ENCODE measurements at places on chromosomes 1 and 21.

GRCh38 chr1:169494343-169494742 lies 8.6 kb upstream of the SLC19A2 start:
- no peak for DNase-seq

GRCh38 chr1:101241485-101242225 lies 4.8 kb downstream of the S1PR1 start:
- DNase-seq = no peak

DNA sequence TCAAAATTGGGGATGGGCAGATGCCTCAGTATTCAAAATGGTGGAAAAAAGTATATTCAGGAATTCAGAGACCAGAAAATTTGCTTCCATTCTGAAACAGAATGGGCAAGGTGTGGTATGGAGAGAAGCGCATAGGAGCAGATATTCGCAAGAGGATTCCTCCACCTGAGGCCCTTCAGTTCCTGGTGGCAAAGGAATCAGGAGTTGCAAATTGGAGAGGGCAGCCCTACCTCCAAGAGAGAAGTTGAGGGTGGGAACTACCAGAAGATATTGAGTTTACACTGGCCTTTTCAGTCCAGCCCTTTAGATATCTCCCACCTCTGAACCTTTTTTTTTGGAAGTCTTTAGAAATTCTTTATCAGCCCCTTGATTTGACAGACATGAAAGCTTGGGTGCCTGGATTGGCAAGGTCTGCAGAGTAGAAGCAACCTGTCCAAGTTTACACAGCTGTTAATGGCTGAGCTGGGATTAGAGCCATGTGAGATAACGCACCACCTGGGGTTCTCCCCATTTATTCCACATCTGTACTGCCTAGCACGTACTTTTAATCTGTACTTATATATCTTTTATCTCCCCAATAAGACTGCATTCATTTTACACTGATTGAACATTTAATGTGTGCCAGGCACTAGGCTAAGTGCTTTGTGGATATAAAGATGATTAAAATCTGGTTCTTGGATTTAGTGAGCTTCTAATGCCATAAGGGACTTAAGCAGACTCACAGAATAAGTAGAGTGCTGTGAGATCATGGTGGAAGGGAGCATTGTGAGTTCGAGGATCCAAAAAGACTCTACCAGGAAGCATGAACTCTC lies 99.5 kb downstream of the NGF start:
- DNase-seq = no peak

DNA sequence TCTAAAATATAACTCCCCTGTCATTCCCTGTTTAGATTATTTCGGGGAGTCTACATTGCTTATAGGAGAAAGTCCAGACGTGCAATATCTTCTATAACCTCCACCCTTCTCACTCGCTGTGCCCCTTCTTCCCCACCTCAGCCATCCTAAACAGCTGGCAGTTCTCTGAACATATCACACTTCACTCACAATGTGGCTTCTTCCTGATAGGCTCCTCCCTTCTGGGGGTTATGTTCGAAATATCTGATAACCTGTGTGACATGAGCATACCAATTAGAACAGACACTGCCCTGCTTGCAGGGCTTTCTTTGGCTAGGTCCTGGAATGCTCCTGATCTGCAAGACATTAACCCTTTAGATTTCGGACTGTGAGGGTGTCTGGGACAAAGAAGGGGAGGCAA lies 274.6 kb downstream of the NFIA start:
- DNase-seq = no peak

GRCh38 chr1:47407481-47407880 lies 8.6 kb upstream of the FOXE3 start:
- DNase-seq = no peak

DNA sequence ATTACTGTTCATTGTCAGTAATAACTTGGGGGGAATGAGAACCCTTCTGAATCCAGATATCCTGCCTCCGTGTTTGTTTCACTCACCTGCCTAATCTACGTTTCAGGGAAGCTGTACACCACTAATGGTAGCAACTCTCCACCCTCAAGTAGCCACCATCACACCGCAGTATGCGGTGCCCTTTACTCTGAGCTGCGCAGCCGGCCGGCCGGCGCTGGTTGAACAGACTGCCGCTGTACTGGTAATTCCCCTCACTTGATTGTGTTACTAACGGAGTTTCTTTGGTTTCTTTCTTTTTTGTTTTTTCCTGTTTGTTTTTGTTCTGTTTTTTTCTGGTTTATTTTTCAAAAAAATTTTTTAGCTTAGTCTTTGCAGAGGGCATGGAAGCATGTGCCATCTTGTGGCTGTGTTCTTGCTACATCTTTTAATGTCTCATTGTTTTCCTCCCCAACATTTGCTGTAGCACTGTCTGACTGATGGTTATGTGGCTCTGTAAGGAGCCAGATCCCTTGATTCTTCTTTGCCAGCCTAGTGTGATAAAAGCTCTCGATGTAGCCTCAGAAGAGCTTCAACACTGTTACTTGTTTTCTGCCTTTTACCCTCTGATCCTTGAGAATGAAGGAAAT lies 15.9 kb upstream of the OLFML3 start:
- DNase-seq = no peak

- no peak for DNase-seq
Observed at GRCh38 chr21:26783466-26784195, 61.6 kb downstream of the ADAMTS1 start.

DNA sequence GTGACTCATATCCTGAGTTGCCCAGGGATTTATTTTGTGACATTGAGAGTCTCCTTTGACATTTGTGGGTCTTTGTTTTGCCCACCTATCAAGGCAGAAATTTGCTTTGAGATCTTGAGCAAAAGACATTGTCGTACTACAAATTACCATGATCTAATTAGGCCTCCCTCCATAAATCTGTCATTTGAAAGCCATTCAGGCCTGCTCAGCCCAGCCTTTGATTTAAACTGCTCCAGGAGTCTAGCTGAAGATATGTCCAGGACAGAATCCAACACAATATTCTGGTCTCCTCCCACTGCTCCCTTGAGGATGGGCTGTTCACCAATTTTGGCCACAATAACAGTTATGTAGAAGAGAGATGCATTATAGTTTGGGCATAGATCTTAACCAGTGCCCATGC lies 86.7 kb downstream of the PROX1 start:
- DNase-seq = no peak

GRCh38 chr1:154750681-154751665 lies 119.1 kb downstream of the KCNN3 start:
- DNase-seq = no peak

DNA sequence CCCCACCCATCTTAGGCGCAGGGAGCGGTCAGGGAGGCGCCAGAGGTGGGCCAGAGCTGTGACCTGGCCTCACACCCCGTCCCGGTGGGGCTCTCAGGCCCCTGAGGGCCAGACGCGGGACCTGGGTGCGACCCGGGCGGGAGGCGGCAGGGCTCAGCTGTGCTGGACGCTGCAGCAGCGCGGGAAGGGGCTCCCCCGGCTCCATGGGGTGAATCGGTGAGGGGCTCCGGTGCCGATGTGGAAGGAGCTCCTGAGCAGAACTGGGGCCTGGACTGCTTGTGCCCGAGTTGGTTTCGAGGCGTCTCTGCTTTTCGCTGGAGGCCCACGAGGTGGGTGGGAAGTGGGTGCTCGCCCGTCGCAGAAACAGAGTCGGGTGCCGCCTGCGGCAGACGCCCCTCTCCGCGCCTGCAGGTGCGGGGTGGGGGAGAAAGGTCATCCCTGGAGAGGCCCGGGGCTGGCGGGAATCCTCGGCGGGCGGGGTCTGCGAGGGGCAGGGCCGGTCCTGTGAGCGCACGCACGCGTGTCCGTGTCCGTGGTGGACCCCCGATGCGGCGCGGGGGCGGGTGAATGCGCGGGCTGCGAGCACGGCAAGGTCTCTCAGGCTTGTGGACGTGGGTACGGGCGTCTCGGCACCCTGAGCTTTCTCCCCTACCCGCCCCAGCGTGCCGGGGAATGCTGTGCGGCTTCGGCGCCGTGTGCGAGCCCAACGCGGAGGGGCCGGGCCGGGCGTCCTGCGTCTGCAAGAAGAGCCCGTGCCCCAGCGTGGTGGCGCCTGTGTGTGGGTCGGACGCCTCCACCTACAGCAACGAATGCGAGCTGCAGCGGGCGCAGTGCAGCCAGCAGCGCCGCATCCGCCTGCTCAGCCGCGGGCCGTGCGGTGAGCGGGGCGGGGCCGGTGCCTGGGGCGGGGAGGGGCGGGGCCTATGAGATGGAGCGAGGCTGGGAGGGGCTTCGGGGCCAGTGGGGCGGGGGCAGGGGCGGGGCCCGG lies 20.4 kb downstream of the AGRN start:
- DNase-seq = peak; percentile 65

DNA sequence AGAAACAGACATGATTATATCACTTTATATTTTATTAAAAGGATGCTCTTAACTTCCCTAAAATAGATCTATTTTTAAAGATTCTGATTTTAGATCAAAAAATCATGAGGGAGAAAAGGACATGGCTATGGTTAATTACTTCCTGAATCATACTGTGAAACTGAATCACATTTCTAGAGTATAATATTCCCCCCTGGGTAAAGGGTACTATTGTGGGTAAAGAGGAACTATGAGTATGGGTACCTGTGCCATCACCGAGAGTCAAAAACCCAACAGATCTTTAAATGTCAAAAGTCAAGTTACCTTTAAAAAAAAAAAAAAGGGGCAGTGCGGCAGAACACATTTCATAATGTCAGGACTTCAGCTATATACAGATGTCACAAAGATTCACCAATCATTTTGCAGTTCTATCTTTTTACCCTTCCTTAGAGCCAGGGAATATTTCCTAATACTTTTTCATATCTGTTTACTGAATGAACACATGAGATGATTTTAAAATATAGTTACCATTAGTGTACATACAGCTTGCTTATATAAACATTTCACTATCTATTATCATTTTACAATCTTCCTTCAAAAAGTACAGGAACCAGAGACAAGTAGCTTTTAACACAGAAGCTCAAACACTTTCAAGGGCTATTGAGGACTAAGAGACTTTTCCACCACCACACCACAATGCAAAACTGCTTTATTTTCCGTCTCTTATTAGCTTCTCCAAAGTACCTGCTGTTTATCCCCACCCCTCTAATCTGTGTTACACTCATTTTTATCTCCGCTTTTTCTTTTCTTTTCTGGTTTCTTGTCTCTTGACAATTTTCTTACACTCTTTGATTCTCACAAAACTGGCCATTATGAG lies 45.0 kb downstream of the EVI5 start:
- no peak for DNase-seq

DNA sequence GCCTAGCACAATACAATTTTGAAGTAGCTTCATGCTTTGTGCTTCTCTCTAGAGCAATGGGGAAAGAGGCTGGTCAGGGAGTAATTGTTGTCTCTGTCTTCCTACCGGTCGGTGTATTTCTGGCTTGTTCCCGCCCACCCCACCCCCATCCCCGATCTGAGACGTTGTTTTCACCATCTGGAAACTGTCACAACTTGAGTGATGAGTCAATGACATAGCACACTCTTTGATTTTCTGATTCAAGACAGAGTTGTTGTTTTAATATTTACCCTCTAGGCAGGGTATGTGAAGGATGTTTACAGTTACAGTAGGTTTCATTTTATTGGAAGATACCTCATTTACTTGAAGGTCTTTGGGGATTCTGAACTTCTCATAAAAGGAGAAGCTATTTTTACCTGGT lies 7.0 kb downstream of the IL12RB2 start:
- DNase-seq = no peak

DNA sequence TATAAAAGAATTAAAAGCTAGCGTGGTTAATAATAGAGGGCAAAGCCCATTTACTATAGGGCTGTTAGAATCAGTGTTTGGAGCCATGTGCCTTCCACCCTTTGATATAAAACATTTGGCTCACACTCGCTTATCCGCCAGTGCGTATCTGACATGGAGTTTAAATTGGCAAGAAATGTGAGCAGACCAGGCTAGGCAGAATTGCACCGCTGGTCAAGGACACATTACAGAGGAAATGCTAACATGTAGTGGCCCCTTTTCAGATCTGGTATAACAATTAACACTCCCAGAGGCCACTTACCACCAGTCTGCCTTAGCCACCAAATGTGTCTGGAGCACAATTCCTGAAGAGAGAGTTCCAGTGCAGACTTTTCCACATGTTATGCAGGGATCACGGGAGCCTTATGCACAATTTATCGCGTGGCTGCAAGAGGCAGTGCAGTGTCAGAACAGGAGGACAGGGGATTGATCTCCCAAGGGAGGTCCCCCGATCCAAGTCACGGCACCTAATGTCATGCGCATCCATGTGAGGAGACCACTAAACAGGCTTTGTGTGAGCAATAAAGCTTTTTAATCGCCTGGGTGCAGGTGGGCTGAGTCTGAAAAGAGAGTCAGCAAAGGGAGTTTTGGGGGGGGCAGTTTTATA lies 14.0 kb downstream of the GSTM3 start:
- no peak for DNase-seq

DNA sequence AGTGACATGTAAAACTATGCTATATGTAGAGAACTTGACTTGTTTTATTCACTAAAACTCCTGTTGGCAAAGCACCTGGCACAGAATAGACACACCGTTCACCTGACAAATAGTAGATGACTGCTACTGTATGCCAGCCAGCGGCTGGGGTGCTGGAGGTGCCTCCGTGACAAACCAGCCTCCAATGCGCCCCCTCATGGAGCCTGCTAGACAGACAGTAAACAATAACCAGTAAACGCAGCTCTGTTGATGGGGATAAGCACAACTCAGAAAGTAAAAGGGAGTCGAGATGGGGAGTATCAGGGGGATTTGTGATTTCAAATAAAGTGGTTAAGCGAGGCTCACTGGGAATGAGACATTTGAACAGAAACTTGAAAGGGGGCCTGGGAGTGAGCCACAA lies 107.2 kb downstream of the PRDM2 start:
- DNase-seq = no peak

GRCh38 chr1:23369335-23370013 lies at the start of gene ZNF436:
Gene ZNF436, minus strand, starts transcription at chr1:23369836. Its CDS starts 1,831 bp downstream, at chr1:23368005.
- DNase-seq = no peak

DNA sequence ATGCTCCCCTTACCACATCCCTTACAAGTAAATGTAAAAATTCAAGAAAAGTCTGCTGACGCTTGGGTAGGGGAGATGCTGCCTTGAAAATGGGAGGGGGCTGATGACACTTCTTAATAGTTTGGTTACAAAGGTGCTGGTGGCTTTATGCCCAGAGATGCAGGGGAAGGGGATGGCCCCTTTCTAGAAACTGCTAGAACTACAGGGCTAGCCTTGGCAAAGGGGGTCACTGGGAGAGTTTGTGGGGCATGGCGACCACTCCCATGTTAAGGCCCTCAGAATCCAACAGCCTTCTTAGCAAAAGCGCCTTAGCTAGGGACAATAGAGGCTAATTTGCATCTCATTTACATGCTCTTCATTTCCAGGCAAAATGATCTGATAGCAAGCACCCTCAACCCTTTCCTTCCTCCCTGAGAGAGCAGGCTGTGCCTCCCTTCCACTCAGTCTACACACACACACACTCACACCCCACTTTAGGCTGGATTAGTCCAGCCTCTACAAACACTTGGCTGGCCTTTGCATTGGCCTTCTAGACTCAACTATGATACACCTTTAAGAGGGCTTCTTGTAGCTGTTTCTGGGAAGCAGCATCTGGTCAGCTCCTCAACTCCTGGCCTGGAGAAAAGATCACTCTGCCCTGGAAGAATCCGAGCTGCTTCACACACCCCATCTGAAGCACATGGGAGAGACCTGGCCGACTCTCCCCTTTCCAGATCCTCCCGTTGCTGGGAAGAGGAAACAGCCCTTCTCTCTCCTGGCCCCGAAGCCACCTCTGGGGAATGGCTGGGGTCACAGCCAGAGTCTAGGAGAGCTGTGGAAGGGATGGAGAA lies 1.7 kb downstream of the SEMA6C start:
- no peak for DNase-seq

- DNase-seq = no peak
Observed at GRCh38 chr1:208105756-208106155, 138.4 kb downstream of the PLXNA2 start.

- DNase-seq = no peak
Observed at GRCh38 chr1:14429577-14429976, 168.9 kb upstream of the KAZN start.
